ENCODE measurements at places on chromosomes 6 and 20.

- DNase-seq, result peak; percentile 59
Observed at GRCh38 chr6:136226027-136226673, 24.0 kb downstream of the MTFR2 start.

DNA sequence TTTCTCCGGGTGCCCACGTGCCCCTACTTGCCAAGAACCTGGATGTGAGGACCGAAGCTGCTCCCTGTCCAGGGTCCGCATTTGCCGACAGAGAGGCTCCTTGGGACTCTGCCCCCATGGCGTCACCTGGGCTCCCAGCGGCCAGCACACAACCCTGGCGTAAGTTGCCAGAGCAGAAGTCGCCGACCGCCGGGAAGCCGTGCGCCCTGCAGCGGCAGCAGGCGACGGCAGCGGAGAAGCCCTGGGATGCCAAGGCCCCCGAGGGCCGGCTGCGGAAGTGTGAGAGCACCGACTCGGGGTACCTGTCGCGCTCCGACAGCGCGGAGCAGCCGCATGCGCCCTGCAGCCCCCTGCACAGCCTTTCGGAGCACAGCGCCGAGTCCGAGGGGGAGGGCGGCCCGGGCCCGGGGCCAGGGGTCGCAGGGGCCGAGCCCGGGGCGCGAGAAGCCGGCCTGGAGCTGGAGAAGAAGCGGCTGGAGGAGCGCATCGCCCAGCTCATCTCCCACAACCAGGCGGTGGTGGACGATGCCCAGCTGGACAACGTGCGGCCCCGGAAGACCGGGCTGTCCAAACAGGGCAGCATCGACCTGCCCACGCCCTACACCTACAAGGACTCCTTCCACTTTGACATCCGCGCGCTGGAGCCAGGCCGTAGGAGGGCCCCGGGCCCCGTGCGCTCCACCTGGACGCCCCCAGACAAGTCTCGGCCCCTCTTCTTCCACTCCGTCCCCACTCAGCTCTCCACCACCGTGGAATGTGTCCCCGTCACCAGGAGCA is 28.3 kb downstream of the ZNF831 start:
- no peak for DNase-seq

- no peak for DNase-seq
Observed at GRCh38 chr6:163406830-163407229, 7.7 kb upstream of the QKI start.

DNA sequence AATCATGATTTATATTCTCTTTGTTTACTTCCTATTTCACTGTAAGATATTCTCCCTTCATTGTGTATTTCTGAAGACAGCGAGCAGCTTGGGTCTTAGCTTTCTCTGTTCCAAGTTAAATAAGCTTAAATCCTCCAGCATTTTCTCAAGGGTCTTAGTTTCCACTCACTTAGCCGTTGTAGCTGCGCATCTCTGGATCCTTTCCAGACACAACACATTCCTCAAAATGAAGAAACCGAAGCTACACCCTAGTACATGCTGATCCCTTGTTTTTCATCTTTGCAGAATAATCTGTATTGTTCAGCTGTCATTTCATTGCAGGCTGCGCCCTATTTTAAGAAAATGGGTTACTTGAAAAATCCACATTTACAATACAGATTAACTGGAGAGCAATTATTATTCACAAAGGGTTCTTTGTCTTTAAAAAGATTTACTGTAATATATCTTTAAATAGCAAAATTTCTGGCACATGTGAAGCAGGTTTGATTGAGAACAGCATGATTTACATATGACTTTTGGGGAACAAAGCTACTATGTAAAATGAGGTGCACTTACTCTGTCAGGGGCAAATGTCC is 375.8 kb downstream of the QKI start:
- DNase-seq, result peak; percentile 92

DNA sequence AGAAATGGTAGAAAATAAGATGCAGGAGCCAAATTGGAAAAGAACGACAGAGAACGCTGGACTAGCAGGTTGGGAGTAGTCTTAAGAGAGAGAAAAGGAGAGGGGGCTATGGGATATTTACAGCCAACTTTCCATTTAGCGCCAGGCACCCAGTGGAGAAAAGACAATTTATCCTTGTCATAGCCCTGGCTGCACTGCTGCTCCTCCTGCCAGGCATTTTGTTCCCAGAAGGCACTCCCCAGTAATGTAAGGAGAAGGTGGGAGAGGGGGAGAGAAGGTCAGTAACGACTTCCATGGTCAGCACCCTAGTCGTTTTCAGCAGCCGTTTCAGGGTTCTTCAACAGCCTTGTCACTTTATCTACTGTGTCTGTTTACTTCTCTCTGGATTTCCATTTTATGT is 159.0 kb downstream of the TRMT11 start:
- DNase-seq, result no peak

- no peak for DNase-seq
Observed at GRCh38 chr20:40006168-40006860, 682.7 kb downstream of the MAFB start.

DNA sequence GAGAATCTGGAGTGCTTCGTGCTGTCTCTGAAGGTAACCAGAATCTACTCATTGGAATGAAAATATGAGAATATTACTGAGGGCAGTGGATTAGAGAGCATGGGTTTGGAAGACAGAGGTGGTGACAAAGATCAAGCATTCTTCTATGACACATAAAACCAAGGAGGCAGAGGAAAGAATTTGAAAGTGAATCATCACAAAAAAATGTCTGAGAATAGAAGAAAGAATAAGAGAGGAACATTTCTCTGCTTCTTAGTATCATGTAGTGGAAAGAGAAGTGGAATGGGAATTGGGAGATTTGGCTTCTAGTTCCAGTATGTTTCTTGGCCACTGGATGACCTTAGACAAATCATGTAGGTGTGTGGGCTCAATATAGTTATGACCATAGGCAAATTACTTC is 474.0 kb downstream of the TFAP2B start:
- no peak for DNase-seq

- no peak for DNase-seq
Observed at GRCh38 chr6:11313207-11313606, 80.7 kb upstream of the NEDD9 start.

- DNase-seq, result no peak
Observed at GRCh38 chr6:136644597-136644952, 94.4 kb upstream of the MAP7 start.

GRCh38 chr6:79544299-79544927 is 7.2 kb upstream of the LCA5 start:
- no peak for DNase-seq

- no peak for DNase-seq
Observed at GRCh38 chr6:161828355-161828754, 554.5 kb upstream of the AGPAT4 start.

DNA sequence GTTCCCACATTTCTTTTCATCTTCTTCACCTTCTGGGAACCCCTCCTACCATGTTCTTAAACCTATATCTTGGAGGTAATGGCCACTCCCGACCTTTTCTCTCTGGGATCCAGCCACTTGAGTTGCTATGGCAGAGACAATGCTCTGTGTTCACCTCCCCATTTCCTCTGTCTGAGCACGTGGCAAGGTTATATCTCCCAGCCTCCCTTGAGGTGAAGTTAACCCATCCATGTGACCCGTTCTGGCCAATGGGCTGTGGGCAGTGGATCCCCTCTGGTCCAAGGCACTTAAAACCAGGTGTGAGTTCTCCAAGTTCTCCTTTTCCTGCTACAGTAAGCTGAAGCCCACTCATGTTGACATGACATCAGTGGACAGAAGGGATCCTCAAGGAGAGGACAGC is 261.4 kb downstream of the LRFN2 start:
- no peak for DNase-seq

DNA sequence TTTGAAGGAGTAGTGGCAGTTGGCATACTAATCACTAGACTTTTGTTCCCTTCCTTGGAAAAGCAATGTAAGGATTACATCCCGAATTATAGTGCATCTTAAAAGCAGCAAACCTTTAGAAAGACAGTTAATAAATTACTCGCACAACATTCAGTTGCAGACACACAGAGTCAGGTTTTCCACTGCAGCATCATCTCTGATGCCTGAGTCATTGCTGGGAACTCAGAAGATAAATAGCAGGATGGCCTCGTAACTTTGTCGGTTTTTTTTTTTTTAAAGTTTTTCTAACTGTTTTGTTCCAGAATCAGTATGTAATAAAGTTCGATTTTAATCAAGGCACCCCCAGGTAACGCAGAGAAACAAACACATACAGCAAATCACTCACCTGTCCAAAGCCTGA is 34.3 kb downstream of the GJA10 start:
- no peak for DNase-seq

GRCh38 chr6:16168858-16169257 is 40.0 kb downstream of the MYLIP start:
- peak; percentile 48 for DNase-seq

GRCh38 chr20:47205577-47206123 is 150.8 kb downstream of the ZMYND8 start:
- peak; percentile 76 for DNase-seq

DNA sequence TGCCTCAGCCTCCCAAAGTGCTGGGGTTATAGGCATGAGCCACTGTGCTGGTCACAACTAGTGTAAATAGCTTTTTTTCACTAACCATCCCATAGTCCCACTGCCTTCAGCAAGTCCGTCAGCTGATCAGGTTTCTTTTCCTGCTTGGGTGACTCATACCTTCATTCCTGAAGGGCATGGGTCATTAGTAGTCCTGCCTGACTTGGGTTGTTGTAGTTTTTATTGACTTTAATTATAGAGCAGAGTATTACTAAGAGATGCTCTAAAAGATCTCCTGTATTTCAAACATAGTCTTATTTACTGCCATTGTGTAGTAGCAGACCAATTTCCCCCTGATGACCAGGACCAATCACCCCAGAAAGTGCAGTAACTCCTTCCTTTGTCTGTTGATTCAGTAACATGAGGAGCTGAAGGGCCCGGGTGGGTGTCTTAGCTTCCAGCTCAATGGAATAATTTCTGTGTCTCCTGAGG is 25.8 kb downstream of the HLA-C start:
- DNase-seq, result no peak

DNA sequence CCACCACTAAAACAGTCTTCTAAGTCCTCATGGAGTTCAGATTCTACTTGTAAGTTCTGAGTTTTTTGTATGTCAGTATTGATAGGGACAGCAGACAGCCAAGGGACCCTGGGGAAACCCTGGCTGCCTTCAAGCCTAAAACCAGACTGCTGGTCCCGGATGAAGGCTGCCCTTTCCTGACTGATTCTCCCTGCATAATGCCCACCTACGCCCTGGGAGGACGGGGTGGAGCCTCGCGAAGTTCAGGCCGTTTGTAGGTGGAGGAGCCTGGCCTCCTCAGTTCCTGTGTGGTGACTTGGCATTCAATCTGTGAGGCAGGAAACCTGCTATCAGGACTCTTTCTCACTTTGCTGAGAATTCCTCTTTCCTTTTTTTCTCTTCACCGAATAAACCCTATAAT is 120.3 kb upstream of the LGSN start:
- DNase-seq, result no peak

GRCh38 chr6:168791917-168792316 is 350.9 kb downstream of the SMOC2 start:
- no peak for DNase-seq

DNA sequence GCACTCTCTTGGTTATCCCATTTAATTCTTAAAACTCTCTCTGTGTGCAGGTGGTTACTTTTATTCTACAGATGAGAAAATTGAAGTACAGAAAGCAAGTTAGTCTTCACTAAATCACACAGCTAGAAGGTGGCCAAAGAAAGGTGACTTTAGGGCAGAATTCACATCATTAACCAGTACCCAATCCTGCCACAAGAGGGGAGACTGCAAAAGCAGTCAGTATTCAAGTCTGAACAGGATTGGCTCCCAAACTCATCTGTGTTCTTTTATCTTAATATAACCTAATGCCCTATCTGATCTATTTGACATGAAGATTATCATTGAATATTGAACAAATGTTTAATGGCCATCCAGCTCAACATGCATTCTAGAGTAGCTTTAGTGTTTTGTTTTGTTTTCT is 225.3 kb upstream of the FAM83B start:
- DNase-seq, result no peak

DNA sequence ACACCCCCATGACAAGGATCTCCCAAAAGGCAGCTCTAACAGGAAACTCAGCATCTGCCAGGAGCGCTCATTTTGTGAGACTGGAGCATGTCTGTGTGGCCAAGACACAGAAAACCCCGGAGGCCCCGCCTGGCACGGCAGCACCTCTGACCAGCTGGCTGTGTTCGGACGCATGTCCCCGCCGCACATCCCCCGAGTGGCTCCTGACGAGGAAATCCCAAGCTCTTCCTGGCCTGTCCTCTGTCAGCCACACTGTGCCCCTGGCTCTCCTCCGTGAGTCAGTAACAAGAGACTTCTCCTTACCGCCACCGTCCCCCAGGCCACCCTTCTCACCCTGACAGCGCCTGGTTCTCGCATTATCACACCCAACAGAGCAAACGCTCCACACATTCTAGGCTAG is 14.4 kb downstream of the SLC2A4RG start:
- DNase-seq, result no peak

- DNase-seq, result no peak
Observed at GRCh38 chr6:167578371-167578901, 248.3 kb upstream of the AFDN start.

- DNase-seq, result no peak
Observed at GRCh38 chr6:131733376-131734016, 22.7 kb upstream of the CTAGE9 start.

DNA sequence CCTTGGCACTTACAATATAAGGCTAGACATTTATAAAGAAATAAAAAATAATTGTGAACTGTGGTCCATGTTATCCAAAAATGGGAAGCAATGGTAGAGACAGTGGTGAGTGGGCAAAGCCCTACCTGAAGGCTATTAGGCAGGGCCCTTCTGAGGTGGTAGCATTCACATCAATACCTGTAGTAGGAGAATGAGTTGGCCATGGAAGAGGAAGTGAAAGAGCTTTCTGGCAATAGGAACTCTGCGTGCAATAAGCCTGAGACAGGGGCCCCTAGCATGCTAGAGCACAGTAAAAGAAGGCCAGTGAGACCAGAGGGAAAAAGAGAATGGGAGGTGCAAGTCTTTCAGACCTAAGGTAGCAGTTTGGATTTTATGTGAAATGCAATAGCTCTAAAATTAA is 754.5 kb downstream of the PTPRT start:
- DNase-seq, result no peak

GRCh38 chr6:37967651-37968050 is 148.1 kb downstream of the ZFAND3 start:
- DNase-seq, result no peak

GRCh38 chr6:117918454-117918853 is 11.4 kb downstream of the SLC35F1 start:
- DNase-seq, result no peak

Measured in skin of body (tissue), 3 donors.